ENCODE measurements at places on chromosomes 5 and 9.

DNA sequence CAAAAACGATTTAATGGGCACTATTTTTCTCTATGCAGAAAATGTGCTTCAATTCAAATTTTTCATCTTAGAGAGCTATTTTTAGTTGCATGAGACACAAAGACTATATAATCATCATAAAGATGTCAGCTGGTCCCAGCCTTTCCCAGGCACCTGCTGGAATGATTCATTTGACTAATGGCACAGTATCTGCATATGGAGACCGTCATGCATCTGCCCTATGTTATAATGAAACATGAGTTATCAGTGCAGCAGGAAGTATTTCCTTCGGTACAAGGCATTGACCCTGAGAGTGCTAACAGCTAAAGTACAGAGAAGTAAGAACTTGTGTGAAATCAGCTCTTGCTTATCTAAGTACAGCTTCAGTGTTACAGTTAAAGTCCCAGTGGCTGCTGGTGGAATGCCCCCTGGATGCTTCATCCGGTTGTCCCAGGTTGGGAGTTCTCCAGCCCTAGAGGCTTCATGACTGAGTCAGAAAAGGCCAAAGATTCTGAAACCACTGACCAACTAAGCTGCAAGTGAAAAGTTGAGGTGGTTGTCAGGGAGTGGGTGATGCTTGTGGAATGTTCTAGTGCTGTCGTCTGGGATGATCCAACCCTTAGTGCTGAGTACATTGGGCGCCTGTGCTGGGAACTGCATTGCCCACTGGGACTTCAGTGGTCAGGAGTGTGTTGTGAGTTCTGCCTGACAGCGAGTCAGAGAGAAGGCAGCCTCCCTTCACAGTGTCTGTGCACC is 57.2 kb downstream of the MTRR start:
- no peak for DNase-seq

- no peak for DNase-seq
Measured at GRCh38 chr9:23747088-23748075, 78.7 kb downstream of the ELAVL2 start.

- no peak for DNase-seq
Measured at GRCh38 chr5:40575921-40576320, 103.8 kb upstream of the PTGER4 start.

- DNase-seq, result no peak
Measured at GRCh38 chr5:12861886-12862654, 957.8 kb upstream of the CTNND2 start.

- DNase-seq, result no peak
Measured at GRCh38 chr9:114539701-114540380, 34.6 kb upstream of the WHRN start.

Data from activated naive CD4-positive, alpha-beta T cell (primary cell).